Stimulated activated CD4-positive, alpha-beta T cell treated with anti-CD3 and anti-CD28 coated beads, Interleukin-4, amount 100 ng/mL, for 1 hour (primary cell): ENCODE measurements at places on chromosomes 12 and 14.

GRCh38 chr14:75660238-75660629, 442 bp downstream of the ERG28 start:
- DNase-seq, result no peak

GRCh38 chr12:11748903-11749302, 99.4 kb downstream of the ETV6 start:
- no peak for DNase-seq

DNA sequence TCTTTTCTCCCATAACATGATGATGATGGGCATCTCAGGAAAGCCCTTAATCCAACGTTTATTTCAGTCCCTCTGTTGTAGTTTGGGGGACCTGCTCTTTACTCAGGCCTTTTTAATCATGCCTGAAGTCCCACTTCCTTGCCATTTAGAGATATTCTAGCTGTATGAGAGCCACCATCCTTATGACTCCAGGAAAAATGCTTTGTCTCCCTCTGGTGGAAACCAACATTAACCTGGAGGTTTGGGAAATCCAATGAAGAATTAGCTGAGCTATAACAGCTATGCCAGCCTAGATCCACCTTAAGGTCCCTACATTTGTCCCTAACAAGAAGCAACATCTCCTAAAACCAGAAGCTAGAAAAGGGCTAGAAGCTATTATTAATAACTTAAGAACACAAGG, 1399.1 kb downstream of the LRFN5 start:
- no peak for DNase-seq

GRCh38 chr12:68227356-68227755, 1.7 kb upstream of the IL26 start:
- no peak for DNase-seq

- no peak for DNase-seq
These were observed 139.3 kb downstream of the CALM1 start for GRCh38 chr14:90536092-90536491.

DNA sequence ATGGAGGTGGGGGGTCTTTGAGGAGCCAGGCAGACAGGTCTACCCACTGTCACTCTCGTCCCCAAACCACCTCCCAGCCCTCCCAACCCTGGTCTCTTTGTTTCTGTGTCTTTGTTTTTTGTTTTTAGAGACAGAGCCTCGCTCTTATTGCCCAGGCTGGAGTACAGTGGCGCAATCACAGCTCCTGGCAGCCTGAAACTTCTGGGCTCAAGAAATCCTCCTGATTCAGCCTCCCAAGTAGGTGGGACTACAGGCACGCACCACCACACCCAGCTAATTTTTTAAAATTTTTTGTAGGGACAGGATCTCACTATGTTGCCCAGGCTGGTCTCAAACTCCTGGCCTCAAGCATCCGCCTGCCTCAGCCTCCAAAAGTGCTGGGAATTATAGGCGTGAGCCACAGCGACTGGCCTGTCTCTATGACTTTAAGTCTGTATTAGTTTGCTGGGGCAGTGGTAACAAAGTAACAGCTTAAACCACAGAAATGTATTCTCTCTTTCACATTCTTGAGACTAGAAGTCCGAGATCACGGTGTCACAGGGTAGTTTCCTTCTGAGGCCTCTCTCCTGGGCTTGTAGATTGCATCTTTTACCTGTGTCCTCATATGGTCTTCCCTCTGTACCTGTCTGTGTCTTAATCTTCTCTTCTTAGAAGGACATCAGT, 26.1 kb downstream of the DTX1 start:
- DNase-seq, result no peak

GRCh38 chr14:104393898-104394381, 185.6 kb upstream of the C14orf180 start:
- peak; percentile 46 for DNase-seq

GRCh38 chr12:114241973-114242434, 163.9 kb downstream of the TBX5 start:
- DNase-seq, result no peak

DNA sequence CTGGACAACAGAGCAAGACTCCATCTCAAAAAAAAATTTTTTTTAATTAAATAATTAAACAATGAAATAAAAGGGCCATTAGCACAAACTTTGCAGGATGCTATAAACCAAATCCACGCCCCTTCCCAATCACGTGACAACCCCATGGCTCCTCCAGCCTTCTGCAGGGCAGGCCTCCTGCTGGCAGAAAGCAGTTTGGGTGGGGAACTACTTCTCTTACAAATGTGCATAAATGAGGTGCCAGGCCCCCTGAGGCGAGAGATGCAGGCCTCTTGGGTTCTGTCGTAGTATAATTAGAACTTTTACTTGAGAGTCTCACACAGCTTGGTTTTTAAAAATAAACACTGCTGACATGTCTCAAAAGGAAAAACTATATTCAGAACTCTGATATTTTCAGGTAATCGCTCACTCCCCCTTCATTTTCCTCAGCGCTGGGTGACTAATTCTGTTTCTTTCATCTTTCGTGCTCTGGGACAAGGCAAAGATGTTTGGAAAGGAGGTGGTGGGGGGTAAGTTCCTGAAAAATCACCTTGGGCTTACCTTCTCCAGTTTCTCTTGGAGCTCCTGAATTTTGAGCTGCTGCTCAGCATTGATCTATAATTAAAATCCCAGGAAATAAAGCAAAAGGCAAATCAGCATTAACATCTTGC, 101.7 kb downstream of the CIT start:
- no peak for DNase-seq

GRCh38 chr12:56996793-56997545, 9.4 kb downstream of the ZBTB39 start:
- no peak for DNase-seq

GRCh38 chr14:38138473-38139138, 69.1 kb upstream of the SSTR1 start:
- no peak for DNase-seq

DNA sequence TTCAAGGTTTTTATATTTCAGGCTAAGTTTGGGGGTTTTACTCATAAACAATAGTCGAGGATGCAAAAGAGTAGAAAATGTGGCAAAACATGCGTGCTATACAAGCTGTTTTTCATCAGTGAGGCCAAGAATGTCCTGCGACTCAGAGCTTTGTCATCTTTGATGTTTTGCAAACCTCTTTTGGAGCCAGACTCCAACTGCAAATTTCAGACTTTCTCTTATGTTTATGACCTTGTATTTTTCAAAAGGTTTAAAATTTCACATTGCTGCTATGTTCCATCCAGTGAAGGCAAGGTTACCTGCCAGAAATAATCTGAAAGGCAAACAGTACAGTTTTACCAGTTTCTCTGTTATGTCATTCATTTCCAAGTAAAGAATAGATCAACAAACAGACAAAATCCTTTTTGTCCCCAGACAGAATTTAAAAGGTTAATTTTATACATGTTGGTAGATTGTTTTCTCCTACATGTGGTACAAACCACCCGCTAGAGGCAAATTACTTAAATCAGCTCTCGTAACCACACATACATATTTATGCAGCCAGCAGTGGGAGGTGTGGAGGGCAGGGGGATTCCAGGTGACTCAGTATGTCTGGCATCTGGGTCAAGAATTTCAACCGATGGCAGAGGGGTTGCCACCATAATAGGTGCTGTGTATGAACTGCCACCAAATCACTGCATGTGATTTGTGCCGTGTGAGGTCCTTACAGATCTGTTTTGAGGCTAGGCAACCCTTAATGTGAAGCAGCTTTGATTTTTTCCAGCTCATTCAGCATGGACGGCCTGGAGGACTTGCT, 119.8 kb upstream of the CPM start:
- peak; percentile 43 for DNase-seq

- no peak for DNase-seq
These were observed 42.1 kb downstream of the CIT start for GRCh38 chr12:119835068-119835467.

DNA sequence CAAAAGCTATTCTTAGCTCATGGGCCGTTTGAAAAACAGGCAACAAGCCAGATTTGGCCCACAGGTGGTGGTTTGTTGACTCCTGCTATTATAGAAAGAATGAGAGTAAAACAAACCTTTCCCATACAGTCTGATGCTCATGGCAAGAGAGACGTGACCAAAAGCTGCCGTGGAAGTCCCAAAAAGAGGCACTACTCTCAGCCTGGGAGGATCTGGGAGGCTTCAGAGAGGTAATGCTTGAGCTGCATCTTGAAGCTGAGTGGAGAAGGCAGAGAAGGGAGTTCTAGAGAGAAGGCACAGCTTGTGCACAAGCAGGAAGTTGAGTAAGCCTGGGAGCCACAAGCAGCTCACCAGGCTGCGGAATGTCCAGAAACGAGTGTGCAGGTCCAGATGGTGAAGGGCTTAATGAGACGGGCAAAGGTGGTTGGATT, 9.6 kb downstream of the PLXNC1 start:
- DNase-seq, result no peak

DNA sequence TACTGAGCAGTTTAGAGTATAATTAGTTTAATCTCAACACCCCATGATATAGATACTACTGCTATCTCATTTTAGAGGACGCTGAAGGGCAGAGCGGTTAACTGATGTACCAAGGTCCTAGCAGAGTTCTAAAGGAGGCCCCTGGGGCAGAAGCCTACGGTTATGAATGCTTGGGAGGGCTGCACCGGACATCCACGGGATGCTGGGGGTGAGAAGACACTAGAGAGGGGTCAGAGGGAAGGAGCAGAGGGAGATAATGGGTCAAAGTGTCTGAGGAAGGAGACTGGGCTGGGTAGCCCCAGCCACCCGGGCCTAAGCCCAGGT, 1.6 kb upstream of the ACTR6 start:
- no peak for DNase-seq

DNA sequence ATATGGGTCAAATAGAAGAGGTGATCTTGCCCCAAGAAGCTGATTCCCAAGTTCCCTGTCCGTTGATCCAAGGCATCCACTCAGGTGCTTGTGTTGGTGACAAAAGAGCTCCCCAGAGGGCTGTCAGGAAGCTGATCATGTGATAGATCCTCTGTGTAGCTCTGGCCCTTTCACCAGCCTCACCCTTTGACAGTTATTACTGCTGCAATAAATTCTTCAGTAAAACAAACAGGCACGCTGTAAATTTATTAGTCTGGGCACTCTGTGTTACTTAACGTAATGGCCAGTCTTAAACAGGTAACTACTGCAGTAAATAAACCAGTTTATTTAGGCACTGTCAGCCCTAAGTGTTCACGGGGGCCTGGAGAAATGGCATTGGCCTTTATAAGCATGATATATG, 473.9 kb downstream of the BCL11B start:
- DNase-seq, result no peak

- DNase-seq, result no peak
These were observed 8.2 kb upstream of the RPS6KA5 start for GRCh38 chr14:91068642-91069041.

GRCh38 chr14:65419593-65420252, 7.2 kb downstream of the FUT8 start:
- no peak for DNase-seq
